ENCODE measurements at places on chromosomes 3 and 15.
A peak's percentile ranks its signal among the peaks of the same experiment; 100 is the strongest.

DNA sequence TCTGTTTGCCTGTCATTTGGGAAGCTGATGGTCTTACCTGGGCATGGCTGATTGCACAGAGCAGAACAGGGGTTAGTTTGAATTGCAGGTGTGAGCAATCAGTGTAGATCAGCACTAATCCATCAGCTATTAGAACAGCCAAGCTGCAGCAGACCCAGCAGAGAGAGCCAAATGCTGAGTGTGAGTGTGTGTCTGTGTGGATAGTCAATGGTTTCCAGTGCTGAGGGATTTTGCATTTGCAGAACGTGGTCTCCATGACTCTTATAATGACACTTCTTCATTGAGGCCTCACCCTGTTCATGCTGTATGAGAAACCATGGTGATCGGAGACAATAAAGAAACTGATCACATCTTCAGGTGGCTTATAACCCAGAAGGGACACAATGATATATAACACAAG, 312.1 kb downstream of the SOX2 start:
- DNase-seq: no peak

DNA sequence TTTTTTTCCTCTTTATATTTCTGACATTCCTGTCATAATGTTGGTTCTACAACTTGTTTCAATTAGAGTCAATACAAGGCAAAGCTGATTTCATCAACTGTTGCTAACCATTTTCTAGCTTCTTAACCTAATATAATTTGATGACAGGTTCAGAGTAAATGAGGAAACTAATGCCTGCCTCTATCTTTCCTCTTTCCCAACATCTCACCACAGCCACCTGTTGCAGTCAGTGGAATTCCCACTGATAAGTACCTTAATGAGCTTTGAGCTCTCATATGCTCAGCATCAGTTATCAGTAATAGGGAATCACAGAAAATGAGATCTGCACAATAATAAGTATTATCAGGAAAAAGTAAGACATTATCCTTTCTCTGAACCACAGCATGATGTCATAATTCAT, 241.9 kb downstream of the MEIS2 start:
- DNase-seq: no peak

DNA sequence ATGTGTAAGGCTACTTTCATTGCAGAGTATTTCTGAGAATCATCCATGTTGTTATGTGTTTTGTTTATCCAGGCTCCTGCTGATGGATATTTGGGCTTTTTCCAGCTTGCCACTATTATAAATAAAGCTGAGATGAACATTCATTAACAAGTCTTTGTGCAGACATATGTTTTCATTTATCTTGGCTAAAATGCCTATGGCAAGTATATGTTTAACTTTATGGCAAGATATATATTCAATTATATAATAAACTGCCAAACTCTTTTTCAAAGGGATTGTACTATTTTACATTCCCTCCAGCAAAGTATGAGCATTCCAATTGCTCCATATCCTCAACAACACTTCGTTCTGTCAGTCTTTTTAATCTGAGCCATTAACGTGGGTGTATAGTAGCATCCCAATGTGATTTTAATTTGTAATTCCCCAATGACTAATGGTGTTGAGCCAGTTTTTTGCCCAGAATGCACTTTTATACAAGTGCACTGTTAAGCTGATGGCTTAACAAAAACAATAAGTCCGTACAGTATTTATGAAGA, 452.4 kb downstream of the SHQ1 start:
- DNase-seq: no peak

GRCh38 chr15:49686599-49686998, 65.8 kb downstream of the DTWD1 start:
- DNase-seq: no peak

DNA sequence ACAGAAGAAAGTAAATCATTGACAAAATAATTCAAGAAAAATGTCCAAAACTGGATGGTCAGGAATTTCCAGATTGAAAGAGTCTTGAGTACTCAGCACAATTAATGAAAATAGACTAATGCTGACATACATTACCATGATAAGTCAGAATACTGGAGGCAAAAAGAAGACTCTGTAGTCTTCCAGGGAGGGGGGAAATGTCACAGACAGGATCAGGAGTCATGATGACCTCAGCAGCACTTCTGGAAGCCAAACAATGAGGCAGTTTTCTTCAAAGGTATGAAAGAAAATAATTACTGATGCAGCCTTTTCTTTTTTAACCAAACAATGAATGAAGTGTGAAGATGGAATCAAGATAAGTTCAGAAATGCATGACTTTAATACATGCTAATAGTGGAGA, 30.1 kb upstream of the SLC22A13 start:
- no peak for DNase-seq

- peak; percentile 45 for DNase-seq
These were observed 513 bp downstream of the CLASP2 start for GRCh38 chr3:33717616-33717865.

- DNase-seq: no peak
These were observed 821.0 kb downstream of the FHIT start for GRCh38 chr3:60430205-60430604.

- no peak for DNase-seq
These were observed 317.8 kb upstream of the C2CD4B start for GRCh38 chr15:62482785-62483429.

GRCh38 chr15:78345396-78346125, 5.4 kb downstream of the CRABP1 start:
- DNase-seq: no peak

DNA sequence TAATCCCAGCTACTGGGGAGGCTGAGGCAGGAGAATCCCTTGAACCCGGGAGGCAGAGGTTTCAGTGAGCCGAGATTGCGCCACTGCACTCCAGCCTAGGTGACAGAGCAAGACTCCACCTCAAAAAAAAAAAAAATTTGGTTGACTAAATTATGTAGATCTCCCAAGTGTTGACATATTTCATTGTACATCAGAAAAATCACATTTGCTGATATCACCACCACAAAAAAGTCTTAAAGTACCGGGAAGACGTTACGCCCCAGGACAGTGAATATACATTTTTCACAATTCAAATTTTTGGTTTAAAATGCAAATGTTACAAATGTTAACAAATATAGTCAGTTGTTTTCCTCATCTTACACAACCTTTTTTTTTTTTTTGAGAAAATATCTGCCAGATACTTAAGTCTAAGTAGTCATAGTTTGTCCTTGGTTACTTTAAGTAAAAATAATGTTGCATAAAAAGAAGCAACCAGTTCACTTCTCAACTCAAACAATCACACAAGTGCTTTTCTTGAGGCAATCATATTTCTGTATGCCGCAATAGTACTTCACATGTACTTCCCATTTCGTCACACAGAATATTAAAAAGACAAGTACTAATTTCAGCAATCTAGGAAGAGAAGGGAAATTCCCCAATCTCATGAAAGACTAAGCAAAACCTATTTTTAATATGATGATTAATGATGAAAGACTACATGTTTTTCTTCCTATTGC, 41.0 kb upstream of the TCF12 start:
- DNase-seq: no peak

- no peak for DNase-seq
These were observed 123.2 kb downstream of the ARNT2 start for GRCh38 chr15:80527406-80527805.

DNA sequence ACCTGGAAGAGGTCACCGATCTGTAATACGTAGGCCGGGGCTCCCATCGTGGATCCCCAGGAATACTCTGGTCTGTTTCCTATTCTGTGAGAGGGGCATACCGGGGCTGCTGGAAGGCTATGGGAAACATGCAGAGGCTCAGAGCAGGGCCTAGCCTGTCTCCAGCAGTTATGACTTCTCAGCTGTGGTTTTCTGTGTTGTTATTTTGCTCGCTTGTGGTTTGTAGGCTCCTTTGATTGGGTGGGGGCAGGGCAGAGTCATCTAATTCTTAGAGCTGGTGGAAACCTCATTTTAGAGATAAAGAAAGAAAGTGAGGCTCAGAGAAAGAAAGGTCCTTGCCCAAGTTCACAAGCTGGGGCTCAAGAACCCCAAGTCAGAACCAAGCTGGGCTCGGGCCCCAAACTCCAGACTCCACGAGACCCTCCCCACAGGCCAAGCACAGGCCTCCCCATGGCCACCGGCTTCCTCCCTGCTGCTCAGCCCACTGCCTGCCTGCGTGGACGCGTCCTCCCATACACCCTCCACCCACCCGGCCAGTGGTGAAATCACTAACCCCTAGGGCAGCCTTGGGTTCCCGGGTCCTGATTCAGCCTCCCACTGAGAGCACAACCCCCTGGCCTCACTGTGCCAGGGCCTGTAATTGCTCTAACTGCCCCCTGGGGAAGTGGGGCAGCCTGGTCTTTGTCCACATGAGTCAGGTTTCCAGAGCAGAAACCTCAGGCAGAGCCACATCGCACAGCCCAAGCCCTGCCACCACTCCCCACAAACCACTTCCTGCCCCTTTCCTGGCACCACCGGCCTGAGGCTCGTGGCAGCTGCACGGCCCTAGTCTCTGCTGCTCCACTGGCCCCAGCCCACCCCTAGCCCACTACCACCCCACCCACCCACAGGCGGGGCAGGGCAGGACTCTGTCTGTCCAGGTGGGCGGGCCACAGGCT, 270.8 kb downstream of the UACA start:
- DNase-seq: peak; percentile 66

- no peak for DNase-seq
These were observed 78.1 kb downstream of the TAMM41 start for GRCh38 chr3:11768604-11769003.

GRCh38 chr3:50237133-50237651, 1.2 kb downstream of the GNAI2 start:
- no peak for DNase-seq

- DNase-seq: no peak
These were observed 246.5 kb downstream of the EPHB1 start for GRCh38 chr3:135041601-135042000.

GRCh38 chr3:17494117-17494809, 248.2 kb downstream of the TBC1D5 start:
- no peak for DNase-seq

DNA sequence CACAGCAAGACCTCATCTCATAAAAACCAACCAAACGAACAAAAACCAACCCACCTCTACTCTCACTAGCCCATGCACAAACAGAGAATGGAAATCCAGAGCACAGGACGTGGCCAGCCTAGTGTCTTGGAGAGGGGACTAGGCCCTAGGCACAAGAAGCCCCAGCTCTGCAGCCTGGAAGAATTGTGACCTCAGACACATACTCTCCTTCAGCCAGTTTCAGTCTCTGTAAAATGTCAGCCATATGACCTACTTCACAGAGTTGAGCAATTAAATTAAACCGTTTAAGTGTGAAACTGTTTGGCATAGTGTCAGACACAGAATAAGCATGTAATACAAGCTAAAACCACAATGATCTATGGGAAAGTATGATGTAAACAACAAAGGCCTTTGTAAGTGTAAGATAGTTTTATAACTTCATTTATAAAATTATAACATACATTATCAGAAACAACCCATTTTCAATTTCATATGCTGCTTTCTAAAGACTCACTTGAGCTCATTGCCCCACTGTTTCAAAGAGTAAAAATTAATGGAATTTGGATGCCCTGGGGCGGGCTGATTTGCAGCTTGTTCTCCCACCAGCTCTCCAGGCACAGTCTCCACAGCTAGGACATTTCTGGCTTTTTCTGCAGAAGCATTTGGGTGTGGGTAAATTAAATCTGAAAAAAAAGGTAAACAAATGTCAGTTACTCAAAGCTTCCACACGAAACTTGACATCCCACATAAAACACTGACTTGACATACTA, 32.9 kb downstream of the TBC1D2B start:
- DNase-seq: no peak

- no peak for DNase-seq
These were observed 314.0 kb downstream of the KBTBD8 start for GRCh38 chr3:67312155-67312554.

DNA sequence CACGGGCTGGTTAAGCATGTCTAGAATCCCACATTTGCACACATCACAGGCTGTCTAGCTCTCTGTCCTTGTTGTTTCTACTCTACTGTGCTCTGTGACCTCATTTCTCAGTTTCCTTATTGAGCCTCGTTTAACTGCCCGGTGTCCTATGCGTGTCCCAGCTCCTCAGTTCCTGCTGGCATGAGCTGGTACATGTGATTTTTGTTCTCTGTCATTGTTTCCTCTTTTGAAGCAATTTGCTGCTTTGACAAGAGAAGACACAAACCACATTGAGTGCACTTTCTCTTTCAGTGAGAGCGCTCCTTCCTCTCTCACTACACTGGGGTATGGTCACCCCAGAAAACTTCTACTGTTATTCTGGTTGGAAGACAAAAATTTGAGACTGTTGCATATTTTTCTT, 563.5 kb downstream of the PDCD6IP start:
- DNase-seq: no peak

- DNase-seq: no peak
These were observed 45.8 kb upstream of the TRA2B start for GRCh38 chr3:185983495-185984141.

GRCh38 chr3:95939235-95939809, 875.1 kb upstream of the EPHA6 start:
- DNase-seq: no peak

DNA sequence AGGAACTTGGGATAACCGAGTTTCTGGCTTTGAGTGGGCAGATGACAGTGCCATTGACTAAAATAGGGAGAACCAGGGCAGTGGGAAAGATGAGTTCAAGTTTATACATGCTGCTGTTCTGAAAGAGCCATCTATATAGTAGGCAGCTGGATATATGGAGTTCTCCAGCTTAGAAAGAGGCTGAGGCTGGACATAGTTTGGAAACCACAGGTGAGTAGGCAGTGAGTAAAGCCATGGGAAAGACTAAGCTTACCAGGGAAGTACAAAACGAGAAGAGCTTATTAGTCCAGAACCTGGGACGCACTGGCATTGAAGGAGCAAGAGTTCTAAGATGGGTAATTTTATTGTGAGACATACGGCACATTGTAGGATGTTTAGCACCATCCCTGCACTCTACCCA, 54.2 kb downstream of the MSL2 start:
- DNase-seq: no peak

DNA sequence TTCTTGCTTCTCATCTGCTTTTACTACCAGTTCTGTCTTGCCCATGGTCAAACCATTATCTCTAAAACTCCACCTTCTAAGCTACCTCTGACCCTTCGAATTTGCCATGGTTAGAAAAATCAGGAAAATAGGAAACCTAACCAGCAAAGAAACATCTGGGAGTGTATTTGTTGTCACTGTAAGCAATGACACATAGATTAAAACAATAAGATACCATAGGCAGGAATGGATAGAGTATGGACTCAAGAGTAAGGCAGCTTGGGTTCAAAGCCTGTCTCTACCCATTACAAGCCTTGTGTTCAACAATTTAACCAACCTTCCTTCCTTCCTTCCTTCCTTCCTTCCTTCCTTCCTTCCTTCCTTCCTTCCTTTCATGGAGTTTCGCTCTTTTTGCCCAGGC, 34.9 kb downstream of the CRTC3 start:
- no peak for DNase-seq

DNA sequence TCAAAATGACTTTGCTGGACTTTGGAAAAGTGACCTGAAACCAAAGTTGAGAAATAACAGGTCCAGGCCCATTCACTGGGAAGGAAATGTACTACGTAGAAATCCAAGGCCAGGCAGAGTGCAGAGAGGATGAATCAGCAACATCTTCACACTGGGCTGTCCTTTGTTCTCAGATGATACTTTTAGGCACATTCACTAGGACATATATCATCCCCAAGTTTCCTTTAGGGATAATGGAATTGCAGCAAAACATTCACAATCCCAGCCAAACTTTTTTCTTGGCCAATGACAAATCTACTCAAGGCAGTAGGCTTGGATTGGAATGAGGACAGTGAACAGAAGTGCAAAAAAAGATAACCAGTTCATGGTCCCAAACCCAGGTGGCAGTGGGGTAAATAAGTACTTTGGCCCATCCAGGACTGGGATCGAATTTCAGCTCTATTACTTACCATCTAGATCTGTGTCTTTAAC, 75.1 kb downstream of the CLDN11 start:
- no peak for DNase-seq

- no peak for DNase-seq
These were observed 205.5 kb upstream of the MRPL3 start for GRCh38 chr3:131708241-131708640.

- DNase-seq: no peak
These were observed 610.8 kb downstream of the NTRK3 start for GRCh38 chr15:87645723-87646122.

Data from stimulated activated CD8-positive, alpha-beta memory T cell treated with anti-CD3 and anti-CD28 coated beads, Interleukin-4, amount 100 ng/mL, for 24 hours (primary cell).